Right kidney (tissue), 9 donors: ENCODE measurements at places on chromosomes 7 and 10.

- no peak for DNase-seq
Observed at GRCh38 chr7:2063563-2064260, 169.0 kb downstream of the MAD1L1 start.

DNA sequence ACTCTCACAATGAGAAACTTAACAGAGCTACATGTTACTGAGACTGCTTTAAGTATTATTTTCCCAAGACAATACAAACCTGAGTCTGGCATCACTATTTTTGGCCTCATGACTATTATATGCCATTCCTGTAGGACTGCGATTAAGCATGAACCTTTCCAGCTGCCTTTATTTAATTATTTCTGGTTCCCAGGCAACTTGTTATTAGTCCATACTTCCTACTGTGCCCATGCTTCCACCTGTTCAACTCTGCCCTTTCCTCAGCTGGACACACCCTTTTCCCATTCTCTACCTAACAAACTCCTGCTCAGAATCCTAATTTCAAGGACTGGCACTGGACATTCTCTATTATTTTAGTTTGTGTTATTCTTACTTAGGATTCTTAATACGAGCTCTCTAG lies 8.1 kb upstream of the CROT start:
- no peak for DNase-seq

- DNase-seq, result no peak
Observed at GRCh38 chr10:17428351-17429097, 25.9 kb downstream of the ST8SIA6 start.

DNA sequence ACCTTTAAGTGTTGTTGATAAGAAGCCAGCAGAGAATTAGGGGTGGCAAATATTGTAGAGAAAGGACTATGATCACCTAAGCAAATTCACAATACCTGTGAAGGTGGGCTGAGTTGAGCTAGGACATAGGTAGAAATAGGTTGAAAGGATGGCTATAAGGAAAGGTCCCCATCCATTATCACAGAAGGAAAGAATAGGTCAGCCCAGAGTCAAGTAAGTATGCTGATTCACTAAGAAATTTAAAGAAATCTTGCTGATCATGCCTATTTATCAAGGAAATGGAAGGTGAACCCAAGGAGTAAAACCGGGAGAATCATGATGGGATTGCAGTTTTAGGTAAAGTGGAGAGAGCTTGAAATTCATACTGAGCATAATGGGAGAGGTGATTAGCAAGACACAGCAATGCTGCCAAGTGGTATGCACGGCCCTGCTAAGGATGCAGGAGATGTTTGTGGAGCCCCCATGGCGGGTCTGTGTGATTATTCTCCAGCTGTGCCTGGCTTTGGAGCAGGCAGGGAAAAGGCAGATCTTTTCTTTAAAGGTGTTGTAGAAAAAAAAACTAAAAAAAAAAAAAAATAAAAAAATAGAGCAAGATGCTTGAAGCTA lies 399.4 kb downstream of the PLXDC2 start:
- DNase-seq, result no peak

DNA sequence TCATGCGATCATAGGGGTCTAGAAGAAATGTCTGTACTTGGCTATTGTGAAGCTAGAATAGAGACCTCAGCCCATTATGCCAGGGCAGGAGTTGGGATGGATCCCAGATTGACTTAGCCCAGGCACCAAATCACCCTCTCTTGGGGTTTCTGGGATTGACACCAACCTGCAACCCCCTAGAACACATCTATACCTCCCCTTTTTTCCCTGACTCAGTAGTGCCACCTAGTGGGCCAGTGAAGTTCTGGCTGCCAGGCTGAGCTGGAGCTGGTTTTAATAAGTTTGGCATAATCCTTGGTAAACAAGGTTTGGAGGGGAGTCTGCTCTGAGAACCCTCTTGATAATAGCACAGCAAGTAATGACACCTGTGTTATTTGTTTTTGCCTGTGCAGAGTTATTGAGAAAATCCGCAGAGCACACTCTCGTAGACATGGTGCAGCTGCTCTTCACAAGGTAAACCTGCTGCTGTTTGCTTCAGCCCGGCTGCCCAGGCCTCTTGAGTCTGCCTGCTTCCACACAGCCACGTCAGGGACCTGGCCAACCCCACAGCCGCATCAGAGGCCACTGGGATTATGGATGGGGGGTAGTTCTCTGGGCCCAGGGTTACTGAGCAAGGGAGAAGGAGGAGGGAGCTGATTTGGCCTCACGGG lies 43.3 kb upstream of the NFKB2 start:
- DNase-seq, result peak; percentile 55

DNA sequence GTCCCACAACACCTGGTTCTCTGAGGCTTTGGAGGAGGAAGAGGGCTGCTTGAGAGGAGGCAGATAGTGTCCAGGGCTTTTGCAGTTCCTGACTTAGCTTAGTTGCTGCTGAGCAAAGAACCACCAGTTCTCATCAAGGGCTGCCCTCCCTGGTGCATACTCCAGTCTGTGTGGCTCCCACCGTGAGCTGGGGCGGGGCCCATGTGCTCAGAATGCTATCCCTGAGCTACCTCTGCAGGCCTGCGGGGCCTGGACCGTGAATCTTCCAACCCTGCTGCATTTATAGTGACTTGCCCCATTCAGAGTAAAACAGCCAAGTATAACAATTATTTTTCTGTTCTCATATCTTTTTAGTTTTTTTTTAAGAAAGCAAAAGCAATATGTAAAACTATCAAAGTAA lies 49.2 kb downstream of the TACR2 start:
- DNase-seq, result no peak

DNA sequence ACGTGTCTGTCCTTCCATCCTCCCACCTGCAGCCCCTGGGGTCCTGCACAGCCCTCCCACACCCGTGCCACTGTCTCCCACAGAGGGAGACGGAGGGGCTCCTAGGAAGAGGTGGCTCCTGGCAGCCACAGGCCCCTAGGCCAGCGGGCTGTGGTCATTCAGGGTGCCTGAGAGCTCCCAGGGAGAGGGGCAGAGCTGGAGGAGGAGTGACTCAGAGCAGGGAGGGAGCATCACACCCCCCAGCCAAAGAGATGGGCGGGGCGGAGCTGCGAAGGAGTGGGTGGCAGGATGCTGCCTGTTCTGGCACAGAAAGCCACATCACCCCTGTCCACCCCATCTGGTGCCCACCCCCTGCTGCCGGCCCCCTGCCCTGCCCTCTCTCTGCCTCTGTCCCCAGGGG lies 50.5 kb downstream of the STK32C start:
- DNase-seq, result no peak

- DNase-seq, result peak; percentile 52
Observed at GRCh38 chr7:134891696-134892678, 94.3 kb upstream of the AGBL3 start.

DNA sequence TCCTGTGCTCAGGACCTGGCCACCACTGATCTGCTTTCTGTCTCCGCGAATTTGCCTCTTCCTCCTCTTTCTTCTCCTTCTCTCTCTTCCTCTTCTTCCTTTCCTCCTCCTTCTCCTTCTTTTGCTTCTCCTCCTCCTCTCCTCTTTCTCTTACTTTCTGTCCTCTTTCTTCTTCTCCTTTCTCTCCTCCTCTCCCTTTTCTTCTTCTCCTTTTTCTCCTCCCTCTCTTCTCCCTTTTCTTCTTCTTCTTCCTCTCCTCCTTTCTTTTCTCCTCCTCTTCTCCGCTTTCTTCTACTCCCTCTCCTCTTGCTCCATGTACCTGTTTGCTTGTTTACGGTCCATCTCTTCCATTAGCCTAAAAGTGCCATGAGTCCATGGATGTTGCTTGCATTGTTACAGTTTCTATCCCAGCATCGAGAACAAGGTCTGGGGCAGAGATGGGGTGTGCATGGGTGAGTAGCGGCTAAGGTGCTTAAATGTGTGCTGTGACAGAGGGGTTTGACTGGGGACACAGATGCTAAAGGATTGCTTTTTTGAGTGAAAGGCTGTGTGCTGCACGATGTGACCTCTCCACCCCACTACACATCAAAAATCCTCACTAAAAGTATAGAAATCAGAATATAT lies 7.7 kb downstream of the SH2D4B start:
- DNase-seq, result no peak

DNA sequence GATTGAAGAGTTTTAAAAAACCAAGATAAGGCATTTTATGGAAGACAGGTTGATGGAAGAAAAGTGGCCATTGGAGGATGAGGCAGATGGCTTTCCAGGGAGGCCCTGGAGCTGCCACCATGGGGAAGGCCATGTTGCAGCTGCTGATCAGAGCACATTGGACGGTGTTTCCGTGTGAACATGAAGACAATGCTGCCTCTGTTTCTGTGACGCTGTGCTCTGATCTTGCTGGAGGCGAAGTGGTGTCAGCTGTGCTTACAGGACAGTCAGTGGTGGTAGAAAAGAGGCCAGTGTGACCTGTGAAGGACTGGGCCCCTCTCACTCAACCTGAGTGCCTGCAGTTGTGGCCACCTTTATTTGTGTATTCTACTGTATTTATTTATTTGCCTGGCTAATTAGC lies 132.9 kb downstream of the FAM204A start:
- no peak for DNase-seq

DNA sequence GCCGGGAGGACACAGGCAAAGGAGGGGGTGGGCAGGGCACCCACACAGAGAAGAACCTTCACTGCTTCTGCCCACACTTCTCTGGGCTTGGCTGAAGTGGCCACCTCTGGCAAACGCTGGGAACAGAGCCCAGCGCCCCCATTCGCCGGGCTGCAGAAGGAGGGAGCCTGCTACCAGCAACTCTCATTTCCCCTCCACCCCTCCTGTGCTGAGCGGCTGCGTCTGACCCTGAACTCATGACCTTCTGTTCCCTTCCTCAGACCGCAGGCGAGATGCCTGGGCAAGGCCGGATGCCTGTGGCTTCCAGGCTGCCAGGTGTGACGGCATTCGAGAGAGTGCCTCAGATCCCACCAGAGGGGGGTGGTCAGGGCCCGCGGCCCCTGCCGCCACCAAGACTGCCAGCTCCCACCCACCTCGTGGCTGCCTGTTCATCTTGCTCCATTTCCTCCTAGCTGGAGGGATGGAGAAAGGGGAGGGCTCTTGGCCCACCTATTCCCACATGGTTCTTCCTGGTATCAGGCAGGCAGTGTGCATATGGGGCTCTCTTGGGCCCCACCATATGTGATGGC lies 19.8 kb downstream of the DNAJB12 start:
- peak; percentile 62 for DNase-seq

DNA sequence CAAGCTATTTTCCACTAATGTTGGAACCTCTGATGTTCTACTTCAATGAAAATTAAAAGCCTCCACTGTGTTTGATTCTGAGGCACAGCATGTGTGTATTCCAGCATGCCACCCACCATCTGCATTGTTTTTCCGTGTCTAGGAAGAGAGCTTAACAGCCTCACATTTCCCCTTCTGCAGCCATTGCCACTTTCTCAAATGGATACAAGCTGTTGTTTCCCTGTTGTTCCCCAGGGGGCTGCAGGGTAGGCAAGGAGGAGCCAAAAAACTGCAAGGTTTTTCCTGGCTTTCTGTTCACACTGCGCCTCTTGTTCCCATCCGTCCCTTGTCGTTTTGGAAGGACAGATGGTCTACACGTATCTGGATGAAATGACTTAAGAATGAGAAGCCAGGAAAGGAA lies 72.3 kb upstream of the DNAJB12 start:
- DNase-seq, result no peak

DNA sequence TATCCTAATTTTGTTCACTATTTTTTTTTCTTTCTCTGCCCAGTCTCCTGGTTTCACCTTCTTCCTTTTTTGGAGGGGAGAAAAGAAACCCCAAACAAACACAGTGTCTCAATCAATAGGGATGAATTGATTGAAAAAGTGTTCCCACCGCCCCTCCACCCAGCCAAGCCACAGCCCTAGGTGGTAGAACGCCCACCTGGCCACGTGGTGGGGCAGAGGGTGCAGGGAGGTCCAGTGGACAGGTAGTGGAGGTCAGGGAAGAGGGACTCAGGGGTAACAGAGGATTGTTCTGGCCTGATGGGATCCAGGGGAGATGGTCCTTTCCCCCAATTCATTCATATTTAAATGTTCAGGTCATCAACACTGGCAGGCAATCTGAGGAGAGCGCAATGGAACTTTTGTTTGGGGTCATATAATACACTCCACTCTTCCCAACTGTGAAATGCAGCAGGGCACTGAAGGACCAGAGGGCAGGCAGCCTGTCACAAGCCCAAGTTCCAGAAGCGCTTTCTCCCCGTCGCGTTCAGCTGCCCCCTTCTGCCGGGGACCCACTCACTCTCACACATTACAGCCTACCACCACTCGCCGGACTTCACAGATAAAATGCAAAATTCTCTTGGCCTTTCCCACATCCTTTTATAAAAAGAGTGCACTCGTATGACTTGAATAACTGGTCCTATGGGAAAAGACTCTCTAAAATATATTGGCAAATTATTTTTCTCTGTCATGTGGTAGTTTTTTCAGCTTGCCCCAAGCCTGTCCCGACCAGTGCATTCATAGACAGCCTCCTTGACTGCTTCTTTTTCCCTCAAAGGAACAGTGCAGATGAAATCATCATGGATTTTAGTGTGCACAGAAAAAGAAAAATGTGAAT lies 1.6 kb downstream of the INHBA start:
- no peak for DNase-seq

- no peak for DNase-seq
Observed at GRCh38 chr10:48358162-48358561, 51.7 kb downstream of the MAPK8 start.

DNA sequence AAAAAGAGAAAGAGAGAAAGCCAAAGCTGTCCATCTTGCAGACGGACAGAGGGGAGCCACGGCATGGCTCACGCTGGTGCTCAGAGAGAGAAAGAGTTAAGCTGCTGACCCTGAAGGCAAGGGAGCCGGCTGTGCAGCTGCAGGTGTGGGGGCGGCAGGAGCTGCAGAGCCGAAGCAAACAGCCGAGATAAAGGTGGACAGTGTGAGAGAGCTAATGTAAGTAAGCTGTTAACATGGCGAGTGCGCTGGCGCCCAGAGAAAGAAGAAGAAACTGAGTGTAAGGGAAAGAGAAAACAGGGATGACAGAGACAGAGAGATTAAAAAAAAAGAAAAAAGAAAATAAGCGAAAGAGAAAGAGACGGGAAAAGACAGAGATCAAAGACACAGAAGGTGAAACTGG lies 18.2 kb downstream of the COL17A1 start:
- DNase-seq, result peak; percentile 43

- DNase-seq, result no peak
Observed at GRCh38 chr7:129767120-129768015, 155.8 kb downstream of the NRF1 start.

GRCh38 chr7:126659124-126659523 lies 593.6 kb downstream of the GRM8 start:
- DNase-seq, result no peak

- DNase-seq, result no peak
Observed at GRCh38 chr7:90626013-90626412, 29.9 kb downstream of the CDK14 start.

GRCh38 chr7:6161463-6162330 lies 110.7 kb downstream of the CYTH3 start:
- no peak for DNase-seq

- no peak for DNase-seq
Observed at GRCh38 chr10:1595726-1596125, 141.6 kb downstream of the ADARB2 start.

GRCh38 chr7:108266491-108266890 lies 136.3 kb upstream of the LAMB4 start:
- no peak for DNase-seq
